ENCODE measurements at places on chromosomes 1 and 21.

DNA sequence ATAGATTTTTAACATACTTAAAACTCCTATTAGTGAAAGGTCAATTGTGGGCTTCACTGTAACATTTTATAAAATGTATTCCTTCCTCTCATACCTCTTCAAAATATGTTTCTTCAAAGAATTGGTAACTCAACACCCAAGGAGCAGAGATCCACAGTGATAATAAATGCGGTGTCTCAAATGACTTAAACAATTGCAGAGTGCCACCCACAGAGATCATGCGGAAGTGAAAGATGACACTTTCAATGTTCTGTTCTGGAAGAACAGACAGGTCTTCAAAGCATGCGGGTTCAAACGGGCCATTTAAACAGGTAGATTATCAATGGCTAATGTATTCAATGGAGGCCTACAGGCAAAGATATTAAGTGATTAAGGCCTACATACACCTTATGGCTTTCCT, 157.0 kb upstream of the GREM2 start:
- DNase-seq = no peak

DNA sequence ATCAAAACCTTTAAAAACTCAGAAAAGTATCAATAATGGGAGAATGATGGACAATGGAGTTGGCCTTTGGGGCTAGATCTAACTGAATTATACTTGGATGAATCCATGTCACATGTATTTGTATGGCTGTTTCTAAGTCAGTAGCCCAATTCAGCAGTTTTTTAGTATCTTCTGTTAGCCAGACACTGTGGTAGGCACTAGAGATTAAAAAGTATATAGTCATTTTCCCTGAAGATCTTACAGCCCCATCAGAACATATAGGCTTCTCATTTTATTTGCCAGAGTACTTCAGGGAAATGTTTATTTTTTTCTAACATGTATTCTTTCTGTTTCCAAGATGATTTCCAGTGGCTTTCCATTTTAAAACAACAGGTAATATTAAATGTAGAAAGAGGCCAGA, 273.7 kb downstream of the NFIA start:
- DNase-seq = no peak

- peak; percentile 99 for DNase-seq
Observed at GRCh38 chr1:209827384-209828262, at the start of gene UTP25. TSS of gene UTP25 (plus strand) at chr1:209827972. CDS start at chr1:209828064, 92 bp downstream.

DNA sequence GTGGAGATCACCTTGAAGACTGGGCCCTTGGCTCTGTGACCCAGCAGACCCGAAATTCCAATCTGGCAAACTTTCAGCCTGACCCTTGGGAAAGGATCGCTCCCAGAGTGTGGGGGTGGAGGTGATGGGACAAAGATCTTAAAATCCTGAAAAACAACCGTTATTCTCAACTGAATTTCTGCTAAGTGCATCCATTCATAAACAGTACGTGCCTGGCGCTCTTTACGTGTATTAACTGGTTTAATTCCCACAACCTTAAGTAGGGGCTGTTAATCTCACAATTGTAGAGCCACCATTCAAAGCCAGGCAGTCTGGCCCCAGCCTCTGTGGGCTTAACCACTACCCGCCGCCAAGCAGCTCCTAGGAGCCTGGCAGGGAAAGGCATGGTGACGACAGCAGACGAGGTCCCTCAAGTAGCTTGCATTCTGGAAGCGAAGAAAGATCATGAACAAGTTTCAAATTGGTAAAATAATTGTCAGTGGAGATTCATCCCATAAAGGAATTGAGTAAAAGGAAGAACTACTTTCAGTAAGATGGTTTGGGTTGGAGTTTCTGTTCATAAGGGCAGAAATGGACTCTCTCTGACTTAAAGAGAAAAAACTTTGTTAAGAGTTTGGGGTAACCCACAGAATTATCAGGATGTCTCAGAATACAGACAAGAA, 11.4 kb upstream of the RGS16 start:
- peak; percentile 36 for DNase-seq

GRCh38 chr1:66351913-66352312, 182.0 kb upstream of the SGIP1 start:
- no peak for DNase-seq

All from fibroblast of pulmonary artery (primary cell).